ENCODE measurements at places on chromosomes 7 and 10.

DNA sequence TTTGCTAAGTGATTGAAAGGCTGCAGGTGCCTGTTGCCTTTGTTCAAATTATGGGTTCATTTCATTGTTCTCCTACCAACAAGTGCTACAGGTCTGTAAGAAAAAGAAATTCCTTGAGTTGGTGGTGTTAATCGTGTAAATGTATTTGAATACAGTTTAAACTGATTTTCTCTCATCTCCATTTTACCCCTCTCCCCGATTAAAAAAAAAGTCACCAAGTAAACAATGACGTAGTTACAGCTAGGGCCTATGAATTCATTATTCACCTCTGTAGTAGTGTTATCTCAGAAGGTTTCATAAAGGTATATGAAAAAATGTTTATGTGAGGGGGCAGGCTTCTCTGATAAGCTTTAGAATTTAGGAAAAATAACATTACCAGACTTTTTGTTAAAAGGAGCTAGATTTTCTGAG is 1.1 kb downstream of the REEP3 start:
- no peak for DNase-seq

GRCh38 chr10:79298403-79299244 is 48.6 kb upstream of the PPIF start:
- no peak for DNase-seq

GRCh38 chr10:129120441-129120840 is 346.6 kb upstream of the MGMT start:
- DNase-seq: no peak

- DNase-seq: no peak
Measured at GRCh38 chr10:79932307-79932706, 16.6 kb downstream of the SFTPD start.

GRCh38 chr7:124914298-124914697 is 15.3 kb downstream of the POT1 start:
- no peak for DNase-seq

DNA sequence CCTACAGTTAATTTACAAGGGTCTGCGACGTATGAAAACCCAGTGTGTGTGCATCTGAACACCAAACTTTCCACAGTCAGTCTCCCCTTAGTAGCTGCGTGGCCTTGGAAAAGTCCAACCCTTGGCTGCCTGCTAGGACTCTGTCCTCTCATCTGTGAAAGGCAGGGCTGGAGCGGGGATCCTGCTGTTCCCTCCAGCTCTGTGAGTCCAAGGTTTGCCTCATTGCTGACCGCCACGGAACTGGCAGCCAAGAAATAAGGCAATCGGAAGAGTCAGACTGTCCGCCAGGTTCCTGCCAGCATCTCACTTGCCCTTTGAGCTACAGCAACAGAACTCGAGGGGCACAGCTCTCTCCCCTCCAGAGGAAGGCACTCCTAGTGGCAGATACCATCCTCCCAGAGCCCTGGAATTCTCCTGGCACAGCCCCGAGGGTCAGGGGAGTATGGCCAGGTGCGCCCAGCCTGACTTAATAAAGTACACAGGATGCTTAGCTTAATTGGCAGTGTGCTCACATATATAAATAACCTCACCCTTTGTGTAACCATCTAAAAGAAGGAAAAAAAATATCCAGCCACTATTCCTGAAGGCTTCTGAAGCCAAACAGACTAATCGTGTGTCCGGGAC is 530.1 kb upstream of the FOXK1 start:
- no peak for DNase-seq

- no peak for DNase-seq
Measured at GRCh38 chr7:120582916-120583315, 275.0 kb downstream of the TSPAN12 start.

DNA sequence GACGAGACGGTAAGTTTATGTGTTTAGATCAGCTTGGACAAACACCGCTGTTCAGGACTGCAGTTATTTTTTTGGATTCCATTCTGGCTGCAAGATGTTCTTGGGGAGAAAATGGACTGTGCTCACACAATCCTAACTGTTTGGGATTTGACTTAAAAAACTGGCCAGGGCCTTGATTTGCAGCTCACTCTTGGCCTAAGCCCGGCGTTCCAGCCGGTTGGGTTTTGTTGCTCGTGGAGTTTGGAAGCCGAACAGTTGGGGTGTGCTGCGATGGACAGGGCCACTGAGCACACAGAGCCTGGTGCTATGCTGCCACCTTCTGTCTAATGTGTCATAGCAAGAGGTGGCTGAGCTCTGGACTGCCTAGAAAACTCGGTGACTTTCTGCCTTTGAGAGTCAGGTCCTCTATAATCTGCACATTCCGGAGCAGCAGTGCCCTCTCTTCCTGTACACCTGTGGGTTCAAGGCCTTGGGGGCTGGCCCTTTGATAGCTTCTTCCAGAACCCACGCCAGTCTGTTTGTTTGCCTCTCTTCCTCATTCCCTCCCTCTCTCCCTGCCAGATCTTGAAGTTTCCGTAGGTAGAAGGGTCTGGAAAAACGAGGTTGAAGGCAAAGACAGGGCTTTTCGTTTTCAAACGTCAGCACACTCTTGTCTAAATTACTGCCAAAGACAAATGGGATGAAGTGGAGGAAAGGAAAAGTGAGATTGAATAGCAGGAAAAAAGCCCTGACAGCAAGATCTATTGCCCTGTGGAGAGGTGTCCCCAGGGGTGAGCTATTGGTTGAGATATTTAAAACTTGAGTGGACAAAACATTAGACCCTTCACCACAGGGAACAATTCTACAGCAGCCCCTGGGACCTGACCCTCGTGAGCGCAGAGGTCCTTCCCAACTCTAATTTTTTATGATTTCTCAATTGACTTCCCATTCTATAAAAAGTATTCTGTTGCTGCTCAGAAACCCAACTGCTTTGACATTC is 167.5 kb upstream of the HABP2 start:
- DNase-seq: peak; percentile 93

DNA sequence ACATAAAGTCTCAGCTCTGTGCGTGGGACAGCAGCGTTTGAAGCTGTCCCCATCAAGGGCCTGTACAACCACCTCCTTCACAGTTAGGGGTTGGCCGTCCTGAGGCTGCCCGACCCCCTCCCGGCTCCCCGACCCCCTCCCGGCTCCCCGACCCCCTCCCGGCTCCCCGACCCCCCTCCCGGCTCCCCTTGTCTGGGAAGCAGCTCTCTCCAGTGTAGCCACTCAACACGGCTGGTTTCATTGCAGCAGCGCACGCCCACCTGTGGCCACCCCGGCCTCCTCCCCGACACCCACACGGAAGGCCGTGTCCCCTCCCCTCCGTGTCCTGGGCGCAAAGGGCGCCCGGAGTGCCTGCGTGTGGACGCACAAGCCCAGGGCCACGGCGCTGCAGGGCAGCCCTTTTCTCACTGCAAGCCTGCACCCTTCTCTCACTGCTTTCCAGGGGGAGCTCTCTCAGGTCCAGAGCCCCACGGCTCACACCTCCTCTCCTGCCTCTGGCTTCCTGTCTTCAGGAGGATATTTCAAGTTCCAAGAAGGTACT is 20.9 kb upstream of the FAM20C start:
- DNase-seq: no peak

- no peak for DNase-seq
Measured at GRCh38 chr10:110032801-110033700, 25.3 kb downstream of the ADD3 start.

DNA sequence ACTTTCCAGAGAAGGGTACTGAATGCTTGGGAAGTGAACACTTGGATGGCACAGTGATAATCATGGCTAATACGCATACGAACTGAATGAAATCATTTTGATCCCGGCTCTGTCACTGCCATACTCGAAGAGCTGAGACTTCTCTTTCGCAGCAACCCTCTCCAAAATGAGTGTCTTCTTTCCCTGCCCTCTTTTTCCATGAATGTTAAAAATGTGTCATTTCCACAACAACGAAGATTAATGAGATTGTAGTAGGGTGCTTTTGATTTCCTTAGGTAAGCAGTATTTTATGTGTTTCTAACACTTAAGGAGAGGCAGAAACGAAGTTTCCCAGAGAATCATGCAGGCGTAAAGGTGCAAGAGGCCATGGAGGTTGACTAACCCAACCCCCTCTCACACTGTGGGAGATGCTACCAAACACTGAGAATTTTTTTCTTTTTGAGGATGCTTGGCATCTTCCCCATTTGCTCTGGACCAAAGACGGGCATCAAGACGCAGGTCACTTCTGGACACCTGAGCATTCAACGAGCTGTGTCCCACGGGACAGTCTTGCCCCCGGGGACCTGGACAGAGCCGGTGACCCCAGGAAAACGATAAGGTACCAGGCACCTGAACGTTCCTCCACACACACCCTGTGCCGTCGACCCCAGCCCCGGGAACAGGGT is 823 bp downstream of the COPG2 start:
- DNase-seq: peak; percentile 39

DNA sequence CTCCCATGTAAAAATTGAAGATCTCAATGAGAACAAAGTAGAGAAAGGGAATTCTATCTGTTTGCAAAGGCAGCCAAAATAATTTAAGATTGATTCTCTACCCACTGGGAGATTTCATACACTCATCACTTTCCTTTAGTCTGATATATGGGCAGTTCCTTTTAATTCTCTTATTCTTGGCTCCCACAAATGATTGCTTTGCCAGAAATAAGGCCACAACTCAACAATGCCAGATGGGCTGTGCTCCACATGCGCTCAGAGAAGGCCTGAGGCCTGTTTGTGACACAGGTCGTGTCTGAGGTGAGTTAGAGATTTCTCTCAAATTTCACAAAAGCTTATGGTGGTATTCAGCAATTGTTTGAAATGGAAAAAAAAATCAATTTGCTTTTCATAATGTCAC is 501.9 kb upstream of the SEMA3D start:
- no peak for DNase-seq

- no peak for DNase-seq
Measured at GRCh38 chr7:24595671-24596418, 22.6 kb downstream of the PALS2 start.

- no peak for DNase-seq
Measured at GRCh38 chr10:124739986-124740368, 4.2 kb downstream of the FAM53B start.

- no peak for DNase-seq
Measured at GRCh38 chr7:76020031-76020714, 25.8 kb upstream of the TMEM120A start.

DNA sequence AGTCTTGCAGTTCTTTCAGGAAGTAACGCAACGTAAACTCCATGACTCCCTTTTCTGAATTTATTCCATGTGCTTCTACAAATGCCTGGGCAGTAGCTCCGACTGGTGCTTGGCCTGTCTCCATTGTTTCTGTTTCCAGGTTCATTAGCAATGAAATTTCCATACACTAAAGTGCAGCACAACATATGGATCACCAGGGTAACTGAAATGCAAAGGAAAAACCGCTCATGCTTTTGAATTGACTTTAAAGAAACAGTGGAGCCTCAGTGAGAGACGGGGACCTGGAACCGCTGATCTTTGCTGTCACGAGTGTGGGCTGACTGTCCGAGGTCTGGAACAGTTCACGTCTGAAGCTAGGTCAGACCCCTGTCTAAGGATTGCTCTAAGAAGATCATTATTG is 126.5 kb upstream of the IGFBP3 start:
- no peak for DNase-seq

GRCh38 chr10:1535301-1535965 is 201.9 kb downstream of the ADARB2 start:
- no peak for DNase-seq

GRCh38 chr7:86765931-86766330 is 122.2 kb downstream of the GRM3 start:
- no peak for DNase-seq

GRCh38 chr7:131157530-131158243 is 170.0 kb upstream of the MKLN1 start:
- no peak for DNase-seq

DNA sequence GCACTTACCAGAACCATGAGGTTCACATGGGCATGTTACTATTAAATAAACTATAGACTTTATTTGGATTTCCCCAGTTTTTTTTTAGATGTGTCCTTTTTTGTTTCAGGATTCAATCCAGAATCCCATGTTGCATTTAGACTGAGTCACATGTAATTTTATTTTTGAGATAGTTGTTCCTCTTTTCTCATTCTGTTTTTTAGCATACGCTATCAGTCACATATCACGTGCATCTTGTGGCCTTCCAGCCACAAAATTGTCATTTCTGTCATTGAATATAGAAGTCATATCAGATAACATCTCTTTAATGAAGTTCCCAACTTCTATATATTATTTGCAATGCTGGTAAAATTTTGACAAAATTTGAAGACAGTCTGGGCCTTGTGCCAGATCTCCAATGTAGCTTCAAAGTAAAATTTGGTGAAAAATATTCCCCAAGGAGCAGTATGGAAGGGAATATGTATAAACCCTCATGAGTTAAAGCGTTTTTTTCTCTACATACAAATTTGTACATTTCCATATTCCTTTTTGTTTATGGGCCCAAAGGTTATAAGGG is 132.3 kb upstream of the MKI67 start:
- DNase-seq: no peak

DNA sequence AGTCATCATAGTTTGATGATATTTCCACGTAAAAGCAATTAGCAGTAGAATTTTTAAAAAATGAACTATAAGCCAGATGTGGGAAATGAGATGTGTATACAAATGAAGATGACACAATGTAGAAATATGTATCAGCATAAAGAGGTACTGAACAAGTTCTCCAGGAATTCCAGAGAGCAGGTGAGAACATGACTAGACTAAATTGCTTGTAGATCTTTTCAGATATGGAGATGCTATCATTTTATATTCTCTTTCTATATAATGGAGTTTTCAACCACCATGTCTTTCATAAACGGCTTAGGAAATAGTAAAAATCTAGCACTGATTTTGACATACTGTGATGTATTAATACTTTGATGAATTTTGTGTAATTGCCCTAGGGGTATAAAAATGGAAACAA is 130.9 kb downstream of the SEMA3D start:
- DNase-seq: no peak

- no peak for DNase-seq
Measured at GRCh38 chr7:150685219-150686029, at the start of gene GIMAP2. Gene GIMAP2 (plus strand): TSS chr7:150685706. CDS start chr7:150687060, 1,354 bp downstream.

DNA sequence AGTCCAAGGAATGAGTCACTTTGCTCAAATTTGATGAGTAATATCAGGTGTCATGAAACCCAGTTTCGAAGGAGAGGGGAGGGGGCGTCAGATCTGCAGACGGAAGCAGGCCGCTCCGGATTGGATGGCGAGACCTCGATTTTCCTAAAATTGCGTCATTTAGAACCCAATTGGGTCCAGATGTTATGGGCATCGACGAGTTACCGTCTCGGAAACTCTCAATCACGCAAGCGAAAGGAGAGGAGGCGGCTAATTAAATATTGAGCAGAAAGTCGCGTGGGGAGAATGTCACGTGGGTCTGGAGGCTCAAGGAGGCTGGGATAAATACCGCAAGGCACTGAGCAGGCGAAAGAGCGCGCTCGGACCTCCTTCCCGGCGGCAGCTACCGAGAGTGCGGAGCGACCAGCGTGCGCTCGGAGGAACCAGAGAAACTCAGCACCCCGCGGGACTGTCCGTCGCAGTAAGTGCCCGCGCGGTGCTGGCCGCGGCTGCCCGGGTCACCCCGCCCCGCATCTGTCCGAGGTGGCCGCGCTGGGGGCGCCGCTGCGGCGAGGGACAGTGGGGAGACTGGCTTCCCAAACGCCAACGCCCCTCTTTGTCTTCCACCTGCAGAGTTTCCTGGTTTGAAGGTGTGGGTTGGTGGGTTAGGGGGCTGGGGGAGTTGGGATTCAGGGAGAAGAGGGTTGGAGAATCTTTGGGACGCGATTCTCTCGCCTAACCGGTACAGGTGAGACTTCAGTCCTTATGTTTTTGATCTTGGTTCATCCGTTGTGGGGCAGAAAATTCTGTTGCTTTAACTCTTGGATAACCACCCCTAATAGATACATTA is at the start of gene TAC1:
TSS of gene TAC1 (plus strand) at position 351 of the 829 bp plus-strand sequence. CDS start 527 bp downstream, outside the sequence.
- no peak for DNase-seq

- DNase-seq: no peak
Measured at GRCh38 chr10:132643709-132644526, 106.3 kb downstream of the INPP5A start.

GRCh38 chr10:46035923-46036849 is 5.8 kb upstream of the NCOA4 start:
- no peak for DNase-seq

Measured in esophagus muscularis mucosa (tissue), 4 donors.